Coronary artery (tissue), 2 donors: ENCODE measurements at places on chromosomes 1 and 21.

DNA sequence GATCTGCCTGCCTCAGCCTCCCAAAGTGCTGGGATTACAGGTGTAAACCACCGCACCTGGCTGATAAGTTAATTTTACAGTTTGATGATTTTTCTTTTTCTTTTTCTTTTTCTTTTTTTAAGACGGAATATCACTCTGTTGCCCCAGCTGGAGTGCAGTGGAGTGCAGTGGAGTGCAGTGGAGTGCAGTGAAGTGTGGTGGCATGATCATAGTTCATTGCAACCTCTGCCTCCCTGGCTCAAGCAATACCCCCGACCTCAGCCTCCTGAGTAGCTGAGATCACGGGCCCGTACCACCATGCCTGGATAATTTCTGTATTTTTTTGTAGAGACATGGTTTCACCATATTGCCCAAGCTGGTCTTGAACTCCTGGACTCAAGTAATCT, 84.4 kb upstream of the CXADR start:
- DNase-seq: no peak

GRCh38 chr1:111990026-111990877, 784 bp upstream of the KCND3 start:
- DNase-seq: no peak

GRCh38 chr1:84069236-84069845, 70.4 kb upstream of the TTLL7 start:
- no peak for DNase-seq

DNA sequence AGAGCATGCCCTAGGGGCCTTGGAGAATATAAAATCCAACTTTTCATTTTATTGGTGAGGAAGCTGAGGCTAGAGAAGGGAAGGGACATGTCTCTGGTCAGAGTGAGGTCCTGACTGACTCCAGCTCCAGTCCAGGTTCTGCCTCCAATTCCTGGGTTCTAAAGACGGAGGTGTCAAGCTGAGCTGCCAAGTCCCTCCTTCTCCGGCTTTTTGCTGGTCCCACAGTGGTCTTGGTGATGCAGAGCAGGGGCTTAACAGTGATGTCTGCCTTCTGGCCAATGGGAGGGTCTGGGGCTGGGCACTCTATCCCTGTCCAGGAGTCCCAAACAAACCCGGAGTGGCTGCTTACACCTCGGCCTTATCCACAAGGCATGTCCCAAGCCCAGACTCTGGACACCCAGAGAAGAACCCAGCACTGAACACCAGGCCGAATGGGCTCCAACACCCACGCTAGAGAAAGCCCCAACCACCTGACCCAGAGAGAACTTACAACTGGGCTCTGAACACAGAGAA, 104.8 kb downstream of the EBNA1BP2 start:
- DNase-seq: no peak

DNA sequence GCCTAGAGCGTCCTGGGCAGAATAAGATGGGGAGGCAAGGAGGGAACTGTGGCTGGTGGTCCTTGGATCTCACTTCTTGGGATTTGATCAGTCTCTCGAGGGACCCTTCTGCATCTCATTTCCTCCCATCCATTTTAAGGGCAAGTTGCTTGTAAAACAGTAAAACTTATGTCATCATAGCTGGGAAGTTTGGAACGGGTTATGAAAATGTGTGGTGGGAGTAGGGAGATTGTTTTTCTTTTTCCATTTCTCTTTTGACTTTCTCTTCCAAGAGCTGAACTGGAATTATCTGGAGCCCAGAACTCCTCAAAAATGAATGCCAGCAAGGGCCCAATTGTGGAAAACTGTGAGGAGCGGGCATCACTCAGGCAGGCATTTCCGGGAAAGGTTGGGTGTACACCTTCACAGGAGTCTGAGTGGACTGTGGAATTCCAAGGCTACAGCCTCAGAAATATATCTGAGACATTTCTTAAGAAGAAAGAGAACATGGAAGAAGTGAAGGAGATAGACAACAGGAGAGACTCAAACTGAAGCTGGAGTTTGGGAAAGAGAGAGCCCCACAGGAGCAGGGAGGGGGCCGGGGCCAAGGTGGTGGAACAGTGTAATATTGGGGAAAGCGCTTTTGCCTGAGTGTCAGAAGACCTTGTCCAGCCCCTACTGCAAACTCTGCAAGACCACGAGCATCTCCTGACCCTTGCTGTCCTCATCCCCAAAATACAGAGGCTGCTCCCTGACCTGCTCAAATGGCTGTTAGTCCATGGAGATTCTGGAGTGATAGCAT, 185.1 kb downstream of the FOXD2 start:
- DNase-seq: peak; percentile 29
